ENCODE measurements at places on chromosomes 2 and 18. TPM values are rescaled to one million over a fixed set of nuclear protein-coding genes. Genes with fewer than 3 reads are reported as not detected.

DNA sequence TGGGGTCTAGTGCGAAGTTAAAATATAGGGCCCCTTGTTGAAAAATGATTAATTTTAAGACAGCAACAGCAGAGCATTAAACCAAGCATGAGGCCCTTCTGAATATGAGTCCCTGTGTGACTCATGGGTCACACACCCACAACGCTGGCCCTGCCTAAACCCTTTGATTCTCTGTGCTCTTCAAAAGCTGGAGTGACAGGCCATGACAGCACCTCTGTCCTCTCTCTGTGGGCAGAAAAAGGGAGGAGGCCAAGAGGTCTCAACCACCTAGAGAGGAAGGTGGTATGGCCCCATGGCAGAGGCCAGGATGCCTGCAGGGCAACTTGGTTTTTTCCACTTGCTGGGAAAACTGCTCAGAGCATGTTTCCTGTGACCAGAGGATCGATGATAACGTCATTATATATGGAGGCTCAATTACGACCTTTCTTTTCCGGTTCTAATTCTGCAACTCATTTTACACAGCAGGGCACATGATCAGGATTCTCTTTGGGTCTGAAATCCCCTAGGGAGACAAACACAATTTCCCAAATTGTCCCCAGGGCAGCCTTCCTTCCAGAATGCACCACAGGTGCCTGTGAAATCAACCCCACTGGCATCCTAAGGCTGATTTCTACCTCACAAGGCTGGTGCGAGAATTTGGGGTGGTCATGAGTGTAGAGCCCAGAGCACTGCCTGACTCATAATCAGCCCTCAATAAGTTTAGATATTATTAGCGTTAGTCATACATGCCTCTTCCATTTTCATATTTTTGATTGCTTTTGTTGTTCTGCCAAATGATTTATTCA, 102.0 kb upstream of the PPP1CB start:
- peak; percentile 65 for DNase-seq
- H3K27me3 ChIP-seq, result no peaks in the 10 kb centered on the region
- H3K4me3 ChIP-seq, result peak overlapping the region; percentile 33
- H3K27ac ChIP-seq, result peak overlapping the region; percentile 80
- no peaks in the 10 kb centered on the region for H3K36me3 ChIP-seq
- peaks cover 30% of the 10 kb centered on the region for H3K4me1 ChIP-seq

GRCh38 chr2:188598551-188598950, 306.9 kb downstream of the GULP1 start:
- H3K27ac ChIP-seq, result no peak overlapping the region
- H3K4me3 ChIP-seq, result no peak overlapping the region
- no peaks in the 10 kb centered on the region for H3K4me1 ChIP-seq
- H3K36me3 ChIP-seq, result no peaks in the 10 kb centered on the region
- no peak for DNase-seq

DNA sequence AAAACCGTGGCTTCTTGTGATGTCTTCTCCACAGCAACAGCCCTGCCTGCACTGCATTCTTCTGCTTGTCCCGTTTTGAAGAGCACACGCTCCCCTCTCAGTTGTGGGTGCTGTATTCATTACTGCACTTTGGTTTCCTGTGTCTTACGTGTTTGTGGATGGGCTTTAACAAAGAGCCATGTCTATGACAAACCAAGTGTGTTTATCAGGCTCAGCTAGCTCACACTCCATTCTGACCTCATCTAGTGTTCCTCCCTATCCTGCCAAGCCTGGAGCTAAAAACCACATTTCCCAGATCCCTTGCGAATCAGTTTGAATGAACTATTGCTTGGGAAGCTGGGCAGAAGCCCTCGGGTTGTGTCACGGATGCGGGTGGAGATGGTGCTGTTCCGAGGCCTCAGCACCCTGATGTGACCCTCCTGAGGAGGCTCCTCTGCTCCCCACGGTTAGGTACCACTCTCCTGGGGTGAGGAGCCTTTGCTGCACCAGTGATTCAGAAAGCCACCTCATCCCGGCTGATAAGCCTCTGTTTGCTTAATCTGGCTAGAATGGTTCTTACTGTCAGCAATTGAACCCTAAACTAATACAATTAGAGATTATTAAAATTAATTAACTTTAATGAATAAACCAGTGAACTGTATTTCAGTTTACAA, 116.5 kb downstream of the GALR1 start:
- DNase-seq, result no peak
- no peak overlapping the region for H3K4me3 ChIP-seq
- H3K4me1 ChIP-seq, result no peaks in the 10 kb centered on the region
- H3K27me3 ChIP-seq, result peaks cover 12% of the 10 kb centered on the region
- H3K36me3 ChIP-seq, result no peaks in the 10 kb centered on the region

DNA sequence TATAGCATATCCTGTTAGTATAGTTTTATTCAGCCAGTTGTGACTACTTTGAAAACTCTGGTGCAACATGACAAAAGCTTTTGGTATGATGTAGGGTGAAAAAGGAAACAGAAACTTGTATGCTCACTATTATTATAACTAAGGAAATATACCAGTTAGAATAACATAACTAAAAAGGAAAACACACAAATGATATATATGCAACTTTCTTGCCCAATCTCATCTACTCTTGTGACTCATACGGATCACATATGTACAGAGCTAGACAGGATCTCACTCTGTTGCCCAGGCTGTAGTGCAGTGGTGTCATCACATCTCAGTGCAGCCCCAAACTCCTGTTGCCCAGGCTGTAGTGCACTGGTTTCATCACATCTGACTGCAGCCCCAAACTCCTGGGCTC, 12.4 kb upstream of the TLK1 start:
- no peak for DNase-seq
- H3K36me3 ChIP-seq, result peaks cover 3% of the 10 kb centered on the region
- H3K27ac ChIP-seq, result no peak overlapping the region
- peaks cover 5% of the 10 kb centered on the region for H3K27me3 ChIP-seq

DNA sequence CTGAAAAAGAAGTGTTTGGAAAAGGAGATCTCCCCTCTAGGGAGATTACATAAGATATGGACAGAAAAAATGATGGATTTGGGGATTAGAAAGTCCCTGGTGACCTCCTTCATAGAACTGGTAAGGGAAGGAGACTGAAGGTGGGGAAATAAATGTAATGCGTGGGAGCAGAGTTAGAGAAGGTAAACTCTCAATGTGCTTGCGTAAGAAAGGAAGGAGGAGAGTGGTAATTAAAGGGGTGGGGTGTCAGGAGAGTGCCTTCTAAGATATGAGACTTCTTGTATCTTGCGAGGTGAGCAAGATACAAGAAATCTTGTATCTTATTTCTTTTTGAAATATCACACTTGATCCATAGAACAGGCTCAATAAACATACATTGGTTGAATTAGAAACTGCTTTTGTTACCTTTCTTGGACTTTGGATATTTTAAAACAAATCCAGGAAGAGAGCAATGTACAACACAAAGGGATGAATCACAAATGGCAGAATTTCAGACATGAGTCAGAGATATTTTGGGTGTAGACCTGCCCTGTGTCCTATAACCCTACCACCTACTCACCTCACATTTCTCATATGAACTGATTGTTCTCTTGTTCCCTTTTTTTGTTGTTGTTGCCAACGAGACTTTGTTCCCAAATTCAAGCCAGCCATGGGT, 342.4 kb downstream of the INSIG2 start:
- no peak overlapping the region for H3K27ac ChIP-seq
- no peaks in the 10 kb centered on the region for H3K4me1 ChIP-seq
- DNase-seq, result no peak
- no peak overlapping the region for H3K4me3 ChIP-seq

DNA sequence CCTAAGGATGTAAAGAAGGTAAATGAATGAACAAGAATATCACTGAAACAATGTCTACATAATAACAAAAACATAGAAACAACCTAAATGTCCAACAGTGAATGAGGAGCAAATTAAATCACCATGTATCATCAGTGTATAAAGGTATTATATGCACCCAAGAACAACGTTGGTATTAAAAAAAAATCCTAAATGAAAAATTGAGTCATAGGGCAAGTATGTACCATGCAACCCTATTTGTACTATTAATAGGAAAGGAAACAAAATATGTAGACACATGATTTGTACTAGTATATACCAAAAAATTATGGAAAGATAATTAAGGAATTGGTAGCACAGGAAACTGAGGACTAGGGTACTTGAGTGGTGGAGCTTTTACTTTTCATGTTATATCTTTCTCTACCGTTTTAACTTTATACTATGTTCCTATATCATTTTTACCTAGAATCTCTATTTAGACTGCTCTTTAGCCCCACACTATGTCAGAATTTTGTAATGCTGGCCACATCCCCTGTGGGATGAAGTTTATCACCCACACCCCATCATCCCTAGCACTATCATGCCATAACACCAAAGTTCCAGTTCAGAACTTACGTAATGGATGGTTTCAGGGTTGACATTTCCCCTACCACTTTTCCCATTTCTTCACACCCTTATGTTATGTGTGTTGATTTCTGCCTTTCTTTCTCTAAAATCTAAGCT, 25.6 kb downstream of the IKZF2 start:
- no peak overlapping the region for H3K27ac ChIP-seq
- H3K27me3 ChIP-seq, result peaks cover 1% of the 10 kb centered on the region
- no peaks in the 10 kb centered on the region for H3K4me1 ChIP-seq
- no peaks in the 10 kb centered on the region for H3K36me3 ChIP-seq
- no peak overlapping the region for H3K4me3 ChIP-seq

- no peak for DNase-seq
- no peaks in the 10 kb centered on the region for H3K4me1 ChIP-seq
- peaks cover 4% of the 10 kb centered on the region for H3K27me3 ChIP-seq
- H3K36me3 ChIP-seq, result no peaks in the 10 kb centered on the region
- H3K4me3 ChIP-seq, result no peak overlapping the region
Measured at GRCh38 chr2:136645236-136645828, 120.0 kb upstream of the THSD7B start.

GPR39 gene
- total RNA-seq, result not detected

IL36B gene
- not detected for total RNA-seq
